ENCODE measurements at places on chromosomes 6 and 20.

DNA sequence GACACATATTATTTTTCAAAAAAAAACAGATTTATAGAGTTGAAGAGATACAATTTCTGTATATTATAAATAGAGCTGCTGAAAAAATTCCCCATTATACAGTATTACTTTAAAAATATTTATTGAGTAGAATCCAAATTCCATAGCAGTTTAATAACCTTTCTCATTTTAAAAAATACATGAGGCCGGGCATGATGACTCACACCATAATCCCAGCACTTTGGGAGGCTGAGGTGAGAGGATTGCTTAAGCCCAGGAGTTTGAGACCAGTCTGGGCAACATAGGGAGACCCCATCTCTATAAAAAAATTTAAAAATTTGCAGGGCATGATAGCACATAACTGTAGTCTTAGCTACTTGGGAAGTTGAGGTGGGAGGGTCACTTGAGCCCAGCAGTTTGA is 13.0 kb downstream of the ATRN start:
- DNase-seq, result no peak

DNA sequence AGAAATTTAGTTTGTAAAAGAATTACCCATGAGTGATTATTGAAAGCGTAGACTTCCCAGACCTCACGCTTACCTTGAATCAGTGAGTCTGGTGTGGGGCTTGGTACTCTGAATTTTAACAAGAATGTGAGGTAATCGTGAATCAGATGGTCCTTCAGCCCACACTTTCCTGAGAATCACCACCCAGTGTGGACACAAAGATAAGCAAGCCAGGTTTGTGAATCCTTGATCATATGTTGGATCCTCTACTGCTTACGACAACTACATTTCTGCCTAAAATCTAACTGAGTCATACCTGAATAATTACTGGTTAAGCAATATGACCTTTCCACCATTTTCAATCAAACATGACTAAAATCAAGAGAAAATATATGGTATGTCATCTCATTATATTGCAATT is 589.3 kb downstream of the TFAP2A start:
- no peak for DNase-seq

DNA sequence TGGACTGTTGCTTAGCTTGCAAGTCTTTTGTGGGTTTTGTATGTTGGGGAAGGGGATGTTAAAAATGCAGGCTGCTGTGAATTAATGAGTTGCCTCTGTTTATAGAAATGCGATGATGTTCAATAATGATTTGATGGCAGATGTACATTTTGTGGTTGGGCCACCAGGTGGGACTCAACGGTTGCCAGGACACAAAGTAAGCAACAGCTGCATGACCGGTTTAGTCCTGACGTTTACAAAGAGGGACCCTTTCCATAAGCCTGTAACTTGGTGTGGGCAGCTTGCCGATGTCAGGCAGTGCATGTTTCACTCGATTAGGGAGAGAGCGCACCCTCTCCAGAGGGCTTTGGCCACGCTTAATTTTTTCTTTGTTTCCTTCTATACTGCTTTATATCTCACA is 1.3 kb downstream of the BTBD3 start:
- no peak for DNase-seq

GRCh38 chr6:92922216-92922806 is 497.0 kb downstream of the EPHA7 start:
- no peak for DNase-seq

DNA sequence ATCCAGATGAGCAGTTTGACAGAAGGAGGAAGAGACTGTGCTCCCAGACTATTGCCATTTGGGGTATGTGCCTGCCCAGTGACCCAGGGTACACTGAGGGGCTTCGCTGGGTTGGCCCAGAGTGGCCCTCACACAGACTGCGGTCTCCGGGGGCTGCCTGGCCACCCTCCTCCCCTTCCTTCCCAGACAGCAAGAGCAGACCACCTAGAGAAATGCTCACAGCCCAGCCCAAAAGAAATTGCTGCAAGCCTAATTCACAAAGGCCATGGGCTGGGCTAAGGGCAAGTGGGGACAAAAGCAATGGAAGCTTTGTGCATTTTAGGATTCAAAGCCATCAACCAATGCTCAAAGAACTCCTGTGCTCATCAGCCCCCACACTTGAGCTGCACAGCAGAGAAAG is 277.6 kb downstream of the CDC5L start:
- DNase-seq, result no peak

Data from hematopoietic multipotent progenitor cell treated with erythropoietin and hydrocortisone succinate and interleukin-3 and kit ligand, for 15 days (in vitro differentiated cells).